DMS153 (cell line): ENCODE measurements at places on chromosomes 2 and 18.

- DNase-seq, result no peak
Measured at GRCh38 chr18:48085781-48086487, 155.5 kb upstream of the SMAD2 start.

- no peak for DNase-seq
Measured at GRCh38 chr2:143603035-143603655, 473.9 kb downstream of the ARHGAP15 start.

GRCh38 chr2:169225906-169226305, 136.4 kb downstream of the LRP2 start:
- no peak for DNase-seq

DNA sequence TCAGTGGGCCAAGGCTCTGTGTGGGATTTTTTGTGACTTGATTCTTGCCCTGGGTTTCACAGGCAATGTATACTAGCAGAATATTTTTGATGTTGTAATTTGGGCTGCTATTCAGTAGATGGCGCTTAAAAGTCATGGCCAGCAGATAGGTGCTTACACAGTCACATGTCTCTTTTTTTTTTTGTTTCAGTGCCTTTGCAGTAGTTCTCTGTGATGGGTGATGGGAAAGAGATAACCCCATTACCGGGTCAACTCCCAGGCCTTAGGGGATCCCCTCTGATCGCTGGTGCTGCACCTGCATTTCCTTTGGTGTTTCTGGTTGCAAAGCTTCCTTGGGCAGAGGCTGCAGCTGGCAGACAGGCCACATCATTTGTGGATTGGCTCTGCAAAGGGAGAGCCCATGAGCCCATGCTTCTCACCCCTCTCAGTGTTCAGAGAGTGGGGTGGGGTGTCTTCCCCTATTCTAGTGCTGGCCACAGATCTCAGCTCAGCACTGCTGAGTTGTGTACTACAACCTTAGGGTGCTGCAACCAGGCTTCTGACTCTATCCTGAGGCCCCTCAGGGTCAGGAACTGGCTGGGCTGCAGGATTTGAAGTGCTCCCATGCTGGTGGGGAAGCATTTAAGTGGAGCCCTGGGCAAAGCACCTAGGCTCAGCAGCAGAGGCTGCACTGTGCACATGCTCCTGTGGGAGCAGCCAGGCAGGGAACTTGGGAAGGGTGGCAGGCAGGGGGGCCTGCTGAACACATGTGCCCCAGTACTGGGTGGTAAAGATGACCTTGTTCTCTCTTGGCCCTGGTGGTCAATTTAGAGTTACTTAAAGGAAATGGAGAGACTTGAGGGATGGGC, 219.8 kb upstream of the SPHKAP start:
- no peak for DNase-seq

DNA sequence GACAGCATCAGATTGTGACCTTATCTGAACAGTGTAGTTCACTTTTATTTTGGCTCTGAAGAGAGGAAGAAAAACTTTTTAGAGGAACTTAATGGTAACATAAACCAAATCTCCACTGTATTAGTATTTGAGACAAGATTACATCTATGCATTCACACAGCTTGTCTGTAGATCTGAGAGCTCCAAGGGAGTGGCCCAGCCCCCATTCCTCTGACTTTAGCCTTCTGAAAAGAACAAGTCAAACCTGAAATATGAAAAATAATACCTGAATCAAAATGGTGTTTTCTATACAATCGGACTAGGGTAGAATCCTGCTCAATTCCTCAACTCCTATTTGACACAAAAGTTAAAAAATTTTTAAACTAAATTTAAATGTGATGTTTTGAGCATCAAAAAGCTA, 23.1 kb downstream of the STARD7 start:
- no peak for DNase-seq

DNA sequence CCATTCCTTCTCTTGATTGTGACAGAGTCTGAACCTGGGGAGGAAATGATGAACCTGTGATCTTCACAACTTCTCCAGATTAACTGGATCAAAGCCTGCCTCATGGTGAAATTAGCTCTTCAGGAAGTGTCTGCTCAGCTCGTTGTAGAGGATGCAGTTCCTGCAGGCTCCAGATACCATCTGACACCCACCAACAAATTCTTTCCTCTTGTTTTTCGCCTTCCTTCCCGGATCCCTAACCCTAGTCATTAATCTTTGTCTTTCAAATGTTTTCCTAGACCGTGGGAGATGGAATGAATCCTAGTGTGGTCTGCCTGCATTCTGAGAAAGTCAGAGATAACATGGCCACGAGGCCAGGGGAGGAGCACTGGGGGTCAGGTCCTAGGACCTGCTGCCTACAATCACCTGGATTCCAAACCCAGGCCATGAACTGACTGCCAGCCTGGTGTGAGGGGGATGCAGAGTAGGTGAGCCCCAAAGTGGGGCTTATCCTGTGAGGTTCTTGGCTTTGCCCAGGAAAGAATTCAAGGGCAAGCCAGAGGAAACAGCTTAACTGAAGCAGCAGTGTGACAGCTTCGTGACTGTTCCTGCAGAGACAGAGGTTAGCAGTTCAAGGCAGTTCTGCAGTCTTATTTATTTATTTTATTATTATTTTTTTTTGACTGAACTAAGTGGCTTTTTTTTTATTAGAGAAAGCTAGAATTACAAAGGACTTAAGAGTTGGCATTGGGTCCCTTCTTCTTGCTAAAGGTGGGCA, 67.8 kb downstream of the DIPK1C start:
- no peak for DNase-seq

DNA sequence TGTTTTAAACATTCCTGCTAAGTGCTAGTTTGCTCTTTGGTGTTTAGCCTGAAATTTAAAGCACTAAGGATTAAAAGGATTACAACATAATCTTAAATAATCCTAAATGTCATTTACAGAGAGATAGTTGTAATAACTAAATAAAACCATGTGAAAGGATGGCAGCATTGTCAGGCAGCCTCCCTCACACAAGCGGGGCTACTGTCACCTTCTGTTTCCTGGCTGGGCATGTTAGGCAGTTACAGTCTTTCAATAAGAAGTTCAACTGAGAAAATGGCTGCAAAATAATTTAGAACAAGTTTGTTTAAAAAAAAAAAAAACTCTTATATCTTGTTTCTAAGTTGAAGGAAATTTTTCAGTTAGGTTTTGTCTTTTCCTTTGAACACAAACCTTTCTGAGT, 124.9 kb downstream of the ARHGAP15 start:
- no peak for DNase-seq

GRCh38 chr2:97792416-97792815, 79.0 kb downstream of the ZAP70 start:
- DNase-seq, result no peak

DNA sequence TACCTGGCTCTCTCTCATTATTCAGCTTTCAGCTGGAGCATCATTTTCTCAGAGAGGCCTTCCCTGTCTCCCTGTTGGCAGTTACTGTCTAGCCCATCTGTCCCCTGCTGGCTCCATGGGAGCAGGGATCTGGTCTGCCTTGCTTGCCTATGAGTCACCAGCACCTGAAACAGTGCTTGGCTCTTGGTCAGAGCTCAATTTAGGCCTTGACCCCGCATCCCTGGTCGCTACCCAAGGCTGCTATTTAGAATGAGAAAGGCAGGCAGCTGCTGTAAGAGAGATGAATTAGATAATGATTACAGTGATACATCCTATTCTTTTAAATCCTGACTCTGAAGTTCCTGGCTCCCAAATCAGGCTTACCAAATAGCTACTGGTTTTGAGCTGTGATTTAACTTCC, 32.9 kb downstream of the KCNE4 start:
- DNase-seq, result peak; percentile 18

DNA sequence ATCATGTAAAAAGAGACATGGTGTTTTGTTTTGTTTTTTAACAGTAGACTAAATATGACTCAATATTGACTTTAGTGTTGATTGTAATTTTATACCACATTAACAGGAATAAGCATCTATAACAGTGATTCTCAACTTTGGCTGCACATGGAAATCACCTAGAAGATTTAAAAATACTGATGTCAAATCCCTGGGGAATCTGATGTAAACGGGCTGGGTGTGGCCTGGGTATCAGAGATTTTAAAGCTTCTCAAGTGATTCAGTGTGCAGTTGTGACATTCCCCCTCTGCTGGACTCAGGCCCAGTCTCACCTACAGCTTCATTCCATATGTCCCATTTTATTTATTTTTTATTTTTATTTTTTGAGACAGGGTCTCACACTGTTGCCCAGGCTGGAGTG, 82.8 kb upstream of the ATP8B1 start:
- no peak for DNase-seq

GRCh38 chr2:167132906-167133555, 244.8 kb downstream of the XIRP2 start:
- DNase-seq, result no peak

DNA sequence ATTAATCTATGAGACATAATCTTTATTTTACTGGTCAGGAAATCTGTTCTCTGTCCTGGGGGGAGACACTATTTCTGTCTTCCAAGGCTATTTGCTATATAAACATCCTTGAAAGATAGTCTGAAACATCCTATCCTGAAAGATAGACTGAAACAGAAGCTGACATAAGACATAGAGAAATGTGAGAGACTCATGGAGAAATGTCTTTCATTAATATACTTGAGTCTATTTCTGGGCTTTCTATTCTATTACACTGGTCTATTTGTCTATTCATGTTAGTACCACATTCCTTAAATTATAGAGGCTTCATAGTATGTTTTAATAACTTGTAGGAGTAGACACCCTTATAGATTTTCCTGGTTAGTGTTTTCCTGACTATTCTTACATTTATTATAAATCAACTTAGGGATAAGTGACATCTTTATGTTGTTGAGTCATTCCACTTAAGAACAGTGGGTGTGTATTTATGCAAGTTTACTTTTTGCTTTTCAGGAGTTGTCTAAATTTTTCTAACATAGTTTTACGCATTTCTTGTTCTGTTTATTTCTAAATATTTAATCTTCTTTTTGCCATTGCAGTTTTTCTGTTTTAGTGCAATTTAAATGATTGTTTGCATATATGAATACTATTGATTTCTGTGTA, 244.9 kb upstream of the ZSWIM2 start:
- no peak for DNase-seq

GRCh38 chr2:160666154-160667060, 172.8 kb upstream of the RBMS1 start:
- peak; percentile 90 for DNase-seq

GRCh38 chr2:31888550-31888949, 122.3 kb downstream of the MEMO1 start:
- no peak for DNase-seq

GRCh38 chr2:134259571-134259970, 5.7 kb downstream of the MGAT5 start:
- no peak for DNase-seq

DNA sequence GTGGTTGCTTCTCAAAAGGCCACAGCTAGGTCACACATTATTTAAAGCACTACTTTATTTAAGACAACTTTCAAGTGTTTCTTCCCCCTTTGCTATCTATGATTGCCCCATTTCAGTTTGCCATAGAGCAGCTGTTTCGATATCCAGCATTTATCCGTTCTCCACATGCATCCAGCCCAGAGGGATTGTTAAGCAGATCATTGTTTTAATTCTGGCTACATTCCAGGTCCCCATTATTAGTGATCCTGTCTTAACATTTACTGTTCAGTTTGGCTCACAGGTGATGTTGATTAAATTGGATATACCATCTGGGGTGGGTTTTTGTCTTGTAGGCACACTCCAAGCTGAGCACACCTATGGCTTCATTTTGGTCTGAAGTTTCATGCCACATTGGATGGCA, 638.7 kb downstream of the ZEB2 start:
- DNase-seq, result peak; percentile 42

DNA sequence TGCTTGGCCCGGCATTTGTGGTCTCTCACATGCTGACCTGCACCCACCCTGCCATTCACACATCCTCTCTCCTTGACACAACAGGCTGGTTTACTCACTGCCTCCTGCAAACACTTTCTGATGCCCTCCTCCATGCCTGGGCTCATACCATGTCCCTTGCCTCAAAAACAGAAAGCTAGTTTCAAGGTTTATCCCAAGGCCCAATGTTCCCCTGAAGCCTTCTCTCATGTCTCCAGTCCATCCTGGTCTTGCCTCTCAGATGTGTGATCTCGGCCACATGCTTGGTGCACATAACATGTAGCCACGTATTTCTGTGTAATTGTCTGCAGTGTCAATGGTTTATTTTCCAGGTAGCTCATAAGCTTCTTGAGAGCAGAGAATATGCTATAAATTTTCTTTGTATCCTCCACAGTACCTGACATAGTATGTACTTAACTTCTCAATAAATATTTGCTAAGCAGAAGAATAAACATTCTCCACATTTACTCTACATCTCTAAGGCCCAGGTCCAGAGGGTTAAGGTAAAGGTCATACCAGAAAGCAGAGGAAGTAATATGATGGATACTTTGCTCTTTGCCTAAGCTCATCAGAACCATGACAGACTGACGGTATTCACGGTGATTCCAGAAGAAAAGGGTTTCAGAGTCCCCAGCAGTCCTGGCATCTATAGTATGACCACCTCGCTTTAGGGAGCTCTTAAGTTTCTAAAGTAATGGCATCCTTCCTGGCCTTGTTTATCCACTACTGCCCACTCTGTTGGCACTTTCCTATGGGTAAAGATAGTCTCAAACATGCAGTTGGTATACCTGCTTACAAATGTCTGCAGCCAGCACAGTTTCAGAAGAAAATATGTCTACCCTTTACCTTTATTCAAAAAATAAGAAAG, 163.4 kb upstream of the ZFP36L2 start:
- no peak for DNase-seq

DNA sequence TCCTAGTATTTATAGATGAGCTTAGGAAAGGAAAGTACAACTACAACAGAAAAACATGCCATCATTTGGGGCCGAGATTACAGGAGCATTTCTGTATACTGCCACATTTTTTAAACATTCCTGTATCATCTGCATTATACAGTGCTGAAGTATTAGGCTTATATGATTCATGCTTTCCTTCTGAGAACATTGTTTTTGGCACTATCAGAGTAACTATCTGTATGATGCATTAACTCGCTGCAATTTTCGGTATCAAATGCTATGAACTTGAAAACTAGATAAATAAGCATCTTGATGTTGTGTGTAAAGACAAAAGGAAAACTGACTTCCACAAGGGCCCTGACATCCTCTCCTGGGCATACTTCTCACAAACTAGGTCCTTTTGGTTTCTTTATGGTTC, 102.0 kb downstream of the RIT2 start:
- DNase-seq, result no peak

GRCh38 chr2:54979321-54980044, 70.8 kb downstream of the RTN4 start:
- no peak for DNase-seq

DNA sequence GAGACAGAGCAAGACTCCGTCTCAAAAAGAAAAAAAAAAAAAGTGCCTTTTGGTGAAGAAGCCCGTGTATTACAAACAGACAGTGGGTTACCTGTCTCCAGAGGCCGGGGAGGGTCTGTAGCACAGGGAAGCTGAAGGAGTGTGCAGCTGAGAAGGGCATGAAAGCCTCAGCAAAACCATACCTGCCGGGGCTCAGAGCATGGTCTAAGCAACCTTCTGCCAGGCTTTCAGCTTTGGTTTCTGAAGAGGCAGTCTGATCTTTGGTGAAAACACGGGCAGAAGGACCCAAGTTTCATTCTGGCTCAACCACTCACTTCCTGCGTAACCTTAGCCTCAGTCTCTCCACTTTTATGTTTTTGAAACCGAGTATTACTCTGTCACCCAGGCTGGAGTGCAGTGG, 21.5 kb downstream of the SH2D6 start:
- DNase-seq, result no peak
